Right ventricle myocardium superior (tissue), 1 donor: ENCODE measurements at places on chromosomes 11 and 22. TPM values are rescaled to one million over a fixed set of nuclear protein-coding genes. Genes with fewer than 3 reads are reported as not detected.

DNA sequence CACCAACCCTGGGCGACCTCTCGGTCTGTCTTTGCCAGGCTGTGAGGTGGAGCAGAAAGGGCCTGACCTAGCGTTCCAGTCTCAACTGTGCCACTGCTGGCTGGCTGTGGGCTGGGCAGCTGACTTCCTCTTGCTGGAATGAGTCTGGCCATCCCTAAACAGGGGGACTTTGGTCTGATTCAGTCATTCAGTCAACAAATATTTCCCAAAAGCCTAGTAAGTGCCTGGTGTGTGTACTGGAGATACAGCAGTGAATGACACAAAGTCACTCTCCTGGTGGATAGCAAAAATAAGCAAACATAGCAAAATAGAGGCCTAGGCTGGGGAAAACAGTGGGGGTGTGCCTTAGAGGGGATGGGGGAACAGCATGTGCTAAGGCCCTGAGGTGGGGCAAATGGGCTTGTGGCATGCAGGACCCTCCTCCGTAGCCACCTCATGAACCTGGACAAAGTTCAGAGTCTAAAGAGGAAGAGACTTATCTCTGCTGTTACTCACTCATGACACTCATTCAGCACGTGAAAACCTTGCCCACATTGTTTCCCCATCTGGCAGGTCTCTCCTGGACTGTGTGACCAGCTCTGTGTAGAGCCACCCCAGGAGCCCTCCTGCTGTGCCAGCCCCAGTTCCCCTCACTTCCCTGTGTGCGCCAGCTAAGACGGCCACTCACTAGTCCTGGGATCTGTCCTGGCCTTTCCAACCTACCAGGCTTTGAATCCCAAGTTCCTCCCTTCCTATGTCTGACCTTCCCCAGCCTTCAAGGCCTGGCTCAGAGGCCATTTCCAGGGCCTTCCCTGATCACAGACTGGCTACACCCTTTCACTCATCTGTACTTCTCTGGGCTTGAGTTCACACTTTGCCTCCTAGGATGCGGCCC is 4.7 kb downstream of the GUCD1 start:
- no peak for DNase-seq

GRCh38 chr22:46457502-46458488 is 79.6 kb downstream of the CELSR1 start:
- DNase-seq, result no peak

GRCh38 chr22:49079027-49079725 is 748.5 kb downstream of the BRD1 start:
- DNase-seq, result no peak

DNA sequence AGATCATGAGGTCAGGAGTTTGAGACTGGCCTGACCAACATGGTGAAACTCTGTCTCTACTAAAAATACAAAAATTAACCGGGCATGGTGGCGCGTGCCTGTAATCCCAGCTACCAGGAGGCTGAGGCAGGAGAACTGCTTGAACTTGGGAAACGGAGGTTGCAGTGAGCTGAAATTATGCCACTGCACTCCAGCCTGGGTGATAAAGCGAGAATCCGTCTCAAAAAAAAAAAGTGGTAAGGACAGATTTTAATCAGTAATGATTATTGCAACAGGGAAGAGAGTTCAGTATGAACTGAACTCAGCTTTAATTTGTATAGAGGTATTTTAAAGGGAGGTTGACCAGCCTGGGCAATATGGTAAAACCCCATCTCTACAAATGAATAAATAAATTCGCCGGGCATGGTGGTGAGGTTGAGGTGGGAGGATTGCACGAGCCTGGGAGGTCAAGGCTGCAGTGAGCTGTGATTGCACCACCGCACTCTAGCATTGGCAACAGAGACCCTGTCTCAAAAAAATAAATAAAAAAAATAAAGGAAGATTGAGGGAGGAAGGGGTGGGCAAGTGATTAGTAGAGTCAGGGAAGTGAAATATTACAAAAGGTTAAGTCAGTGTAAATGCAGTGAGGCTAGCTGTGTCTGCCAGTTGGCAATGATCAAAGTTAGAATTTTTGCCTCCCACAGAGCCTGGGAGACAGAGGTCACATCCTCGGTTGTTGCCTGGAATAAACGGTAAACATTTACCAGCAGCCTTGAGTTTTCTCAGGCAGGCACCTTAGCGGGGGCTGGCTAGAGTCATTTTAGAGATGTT is 2.6 kb upstream of the MCM5 start:
- no peak for DNase-seq

CASP5 gene
- total RNA-seq, result not detected

GRCh38 chr11:79219186-79220045 is 221.4 kb downstream of the TENM4 start:
- DNase-seq, result no peak

DNA sequence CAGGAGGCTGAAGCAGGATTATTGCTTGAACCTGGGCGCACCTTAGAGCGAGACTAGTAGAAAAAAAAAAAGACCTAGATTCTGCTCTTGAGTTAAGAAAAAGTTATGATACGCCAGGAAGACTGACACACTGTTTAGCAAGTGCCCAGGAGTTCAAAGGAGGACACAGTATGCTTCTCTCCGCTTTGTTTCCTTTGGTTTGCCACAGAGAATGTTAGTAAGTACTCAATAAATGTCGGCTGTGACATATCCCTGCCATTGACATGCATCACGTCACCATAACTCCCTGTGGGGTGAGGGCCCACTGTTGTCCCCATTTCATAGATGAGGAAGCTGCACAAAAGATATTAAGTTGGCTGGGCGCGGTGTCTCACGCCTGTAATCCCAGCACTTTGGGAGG is 7.1 kb downstream of the SPTBN2 start:
- no peak for DNase-seq

- no peak for DNase-seq
Measured at GRCh38 chr11:112967082-112967481, 5.9 kb downstream of the NCAM1 start.

PHLDB1 gene
- total RNA-seq, result 102 TPM

DNA sequence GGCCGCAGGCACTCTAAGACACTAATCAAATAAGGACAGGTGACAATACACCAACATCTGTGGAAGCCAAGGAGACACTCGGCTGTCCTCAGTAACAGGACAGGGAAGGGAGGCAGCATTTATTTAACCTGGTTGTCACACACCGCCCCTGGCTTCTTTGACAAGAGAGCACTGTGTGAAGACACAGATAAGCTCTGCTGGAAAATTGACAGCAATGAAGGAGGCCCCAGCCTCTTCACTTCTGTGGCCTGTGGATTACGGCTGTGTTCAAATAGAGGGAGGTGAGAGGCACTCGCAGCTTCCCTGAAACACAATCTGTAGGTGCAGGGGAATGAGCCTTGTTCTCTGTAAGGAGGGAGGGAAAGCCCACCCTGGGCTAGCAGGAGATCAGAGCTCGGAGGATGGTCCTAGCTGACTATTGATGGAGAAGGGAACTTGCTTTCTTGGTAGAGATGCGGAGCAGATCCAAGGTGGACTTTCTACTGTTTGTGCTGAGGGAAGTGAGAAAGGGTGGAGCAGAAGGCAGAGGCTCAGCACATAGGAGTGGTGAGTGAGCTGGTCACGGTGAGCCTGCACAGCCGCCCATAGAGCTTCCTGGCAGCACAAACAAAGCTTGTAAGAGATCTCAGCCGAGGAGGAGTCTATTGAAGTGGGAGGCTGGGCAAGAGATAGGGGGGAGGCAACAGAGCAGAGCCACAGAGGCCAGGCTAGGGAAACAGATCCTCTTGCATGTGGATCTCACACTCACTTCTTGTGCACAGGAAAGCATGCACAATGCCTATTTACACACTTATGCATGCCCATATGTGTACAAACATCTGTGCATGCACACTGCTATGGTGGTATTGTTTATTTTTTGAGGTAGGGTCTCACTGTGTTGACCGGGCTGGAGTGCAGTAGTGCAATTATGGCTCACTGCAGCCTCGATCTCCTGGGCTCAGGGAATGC is 114.6 kb upstream of the THY1 start:
- no peak for DNase-seq

CD3G gene
- total RNA-seq, result not detected

OR6T1 gene
- total RNA-seq, result not detected

GRCh38 chr22:50600967-50601668 is 525 bp downstream of the MAPK8IP2 start:
- DNase-seq, result no peak

- no peak for DNase-seq
Measured at GRCh38 chr11:78140392-78141077, 1.1 kb upstream of the ALG8 start.

BACE1 gene
- 10.4 TPM for total RNA-seq

ISX gene
- total RNA-seq, result not detected

ANO1 gene
- 6.2 TPM for total RNA-seq

RIBC2 gene
- not detected for total RNA-seq

PRG2 gene
- not detected for total RNA-seq

DNA sequence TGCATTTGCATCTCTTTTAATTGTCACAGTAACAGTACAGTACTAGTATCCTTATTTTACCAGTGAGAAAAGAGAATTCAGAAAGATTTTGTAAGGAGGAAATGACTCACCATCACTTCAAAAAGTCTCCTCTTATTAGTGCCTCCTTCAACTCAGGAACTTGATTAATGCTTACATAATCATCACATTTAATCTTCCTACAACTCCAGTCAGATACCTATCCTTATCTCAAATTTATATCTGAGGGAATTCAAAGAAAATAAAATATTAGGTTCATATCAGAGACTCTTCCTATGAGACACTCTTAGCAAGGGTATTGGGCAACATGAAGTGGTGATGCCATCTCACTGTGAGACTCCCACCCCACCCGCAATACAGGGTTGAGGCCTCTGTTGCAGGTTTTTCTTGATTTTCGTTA is 26.1 kb upstream of the CTSC start:
- DNase-seq, result no peak

DNA sequence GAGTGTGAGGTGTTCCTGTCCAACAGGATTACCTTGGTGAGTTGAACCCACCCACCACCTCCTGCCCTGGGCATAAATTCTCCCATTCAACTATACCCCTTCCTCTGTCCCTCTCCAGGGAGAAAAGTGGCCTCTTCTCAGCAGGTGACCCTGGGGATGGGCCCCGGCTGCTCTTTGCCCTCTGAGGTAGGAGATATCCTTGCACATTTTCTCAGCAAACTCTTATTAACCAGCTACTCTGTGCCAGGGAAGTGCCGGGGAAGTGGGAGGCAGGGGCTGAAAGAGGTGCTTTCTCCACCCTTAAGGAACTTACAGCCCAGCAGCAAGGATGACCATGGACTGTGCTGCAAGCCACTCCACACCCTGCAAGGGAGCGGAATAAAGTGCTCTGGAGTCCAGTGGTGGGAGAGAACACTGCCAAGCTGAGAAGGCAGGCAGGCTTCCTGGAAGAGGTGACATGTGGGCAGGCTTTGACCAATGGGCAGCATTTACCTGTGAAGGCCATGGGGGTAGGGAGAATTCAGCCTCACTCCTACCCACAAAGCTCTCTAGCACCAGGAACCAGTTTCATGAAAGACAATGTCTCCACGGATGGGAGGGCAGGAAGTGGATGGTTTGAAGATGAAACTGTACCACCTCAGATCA is 21.9 kb upstream of the OAF start:
- DNase-seq, result no peak

GRCh38 chr11:119093942-119094815 is 7.5 kb downstream of the DPAGT1 start:
- DNase-seq, result no peak

DNA sequence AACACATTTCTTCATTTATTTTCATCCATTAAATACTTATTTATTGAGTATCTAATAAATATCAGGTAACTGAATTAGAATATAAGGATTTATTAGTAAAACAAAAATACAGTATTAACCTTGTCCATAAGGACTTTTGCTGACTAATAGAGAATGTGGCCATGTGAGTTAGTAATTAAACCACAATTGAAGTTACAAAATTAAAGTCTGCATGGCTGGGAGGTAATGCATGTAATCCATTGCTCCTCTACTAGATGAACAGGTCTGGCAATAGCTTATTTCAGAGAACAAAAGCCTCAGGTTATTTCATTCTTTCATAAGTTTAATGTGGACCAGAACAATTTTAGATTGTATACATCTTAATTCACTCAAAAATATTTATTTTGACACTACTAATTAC is 9.9 kb upstream of the CARD18 start:
- no peak for DNase-seq

DNA sequence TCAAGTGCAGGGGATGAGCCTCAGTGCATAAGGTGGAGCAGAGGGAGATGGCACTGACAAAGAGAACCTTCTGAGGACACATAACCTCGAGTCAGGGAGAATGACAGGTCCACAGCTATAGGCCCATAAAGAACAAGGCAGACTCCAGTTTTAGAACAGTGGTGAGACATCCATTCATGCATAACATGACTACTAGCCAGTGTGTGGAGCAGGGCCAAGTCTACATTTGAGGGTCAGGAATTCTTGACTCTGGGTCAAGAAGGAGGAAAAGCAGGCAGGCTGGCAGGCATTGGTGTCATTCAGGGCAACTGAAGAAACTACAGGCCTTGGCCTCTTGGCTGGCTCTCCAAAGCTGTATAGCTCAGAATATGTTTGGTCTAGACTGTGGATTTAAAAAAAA is 54.9 kb downstream of the MTNR1B start:
- no peak for DNase-seq

PARVG gene
- 3.5 TPM for total RNA-seq

- no peak for DNase-seq
Measured at GRCh38 chr11:19974886-19975285, 185.4 kb downstream of the DBX1 start.

CHRM1 gene
- not detected for total RNA-seq

OR51B5 gene
- not detected for total RNA-seq

- no peak for DNase-seq
Measured at GRCh38 chr11:43699870-43700269, 19.3 kb downstream of the HSD17B12 start.
